ENCODE measurements at places on chromosomes 13 and 19.

GRCh38 chr19:39160889-39161672 lies 35.5 kb downstream of the PAK4 start:
- DNase-seq, result no peak

GRCh38 chr19:18660939-18661670 lies 22.4 kb upstream of the CRTC1 start:
- no peak for DNase-seq

- DNase-seq, result no peak
These were observed 154.2 kb upstream of the KLF12 start for GRCh38 chr13:74288361-74288911.

- DNase-seq, result no peak
These were observed 3.0 kb downstream of the ANKRD10 start for GRCh38 chr13:110911880-110912279.

- no peak for DNase-seq
These were observed 3.2 kb downstream of the LENG9 start for GRCh38 chr19:54460230-54461005.

- DNase-seq, result no peak
These were observed 62.5 kb downstream of the MCF2L start for GRCh38 chr13:113031465-113031864.

GRCh38 chr13:97074618-97075017 lies 80.3 kb upstream of the OXGR1 start:
- no peak for DNase-seq

DNA sequence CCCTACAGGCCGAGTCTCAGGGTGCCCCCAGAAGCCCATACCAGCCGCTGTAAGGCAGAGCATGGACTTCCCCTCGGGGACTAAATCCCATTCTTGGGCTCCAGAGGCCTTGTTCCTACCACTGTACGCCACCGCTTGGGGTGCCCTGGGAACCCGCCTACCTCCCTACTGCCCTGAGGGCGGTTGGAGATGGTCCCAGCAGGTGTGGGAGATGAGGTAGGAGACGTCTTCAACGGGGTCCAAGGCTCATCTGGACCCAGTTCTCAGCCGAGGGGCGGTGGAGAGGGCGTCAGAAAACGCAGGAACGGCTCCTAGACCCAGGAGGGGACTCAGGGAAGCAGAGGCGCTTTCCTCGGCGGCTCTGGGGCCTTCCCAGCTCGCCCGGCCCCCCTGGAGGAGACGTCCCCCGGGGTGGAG lies 833 bp upstream of the ZIK1 start:
- DNase-seq, result no peak

- no peak for DNase-seq
These were observed 9.1 kb downstream of the PCDH17 start for GRCh38 chr13:57640607-57641006.

GRCh38 chr19:41226053-41226873 lies 7.2 kb downstream of the AXL start:
- peak; percentile 27 for DNase-seq

DNA sequence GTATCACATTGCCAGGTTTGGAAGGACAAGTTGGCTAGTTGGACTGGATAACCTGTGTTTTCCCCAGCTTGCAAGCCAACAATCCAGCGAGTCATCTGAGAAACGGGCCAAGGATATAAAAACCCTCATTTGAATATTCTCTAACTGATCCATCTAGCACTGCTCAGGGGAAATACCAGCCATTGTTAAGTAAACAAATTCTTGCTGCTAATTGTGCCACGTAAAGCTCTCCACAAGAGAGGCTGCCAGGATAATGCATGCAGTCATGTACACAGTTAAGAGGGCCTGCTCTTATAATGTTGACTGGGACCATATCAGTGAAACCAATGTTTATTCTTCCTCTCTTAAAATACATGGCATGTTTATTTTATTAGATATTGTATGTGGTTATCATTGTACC lies 663.2 kb upstream of the SGCG start:
- DNase-seq, result no peak

DNA sequence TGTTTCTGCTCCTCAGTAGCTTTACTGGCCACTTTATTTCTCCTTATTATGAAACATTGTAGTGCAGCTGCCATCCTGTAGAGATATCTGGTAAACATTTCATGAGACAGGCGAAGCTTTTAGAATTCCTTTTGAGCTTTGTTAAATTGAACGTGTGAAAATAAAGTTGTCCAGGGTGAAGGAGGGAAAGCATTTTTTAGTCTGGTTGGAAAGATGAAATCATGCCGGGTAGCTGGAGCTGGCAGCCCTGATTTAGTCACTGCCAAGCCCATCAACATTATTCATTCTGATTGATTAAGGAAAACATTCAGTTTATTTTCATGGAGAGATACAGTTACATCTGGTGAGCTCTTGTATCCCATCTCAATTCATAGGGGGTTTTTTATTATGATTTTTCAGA lies 326.2 kb upstream of the GPC6 start:
- no peak for DNase-seq

GRCh38 chr19:39681416-39681815 lies 22.9 kb upstream of the LGALS14 start:
- no peak for DNase-seq

DNA sequence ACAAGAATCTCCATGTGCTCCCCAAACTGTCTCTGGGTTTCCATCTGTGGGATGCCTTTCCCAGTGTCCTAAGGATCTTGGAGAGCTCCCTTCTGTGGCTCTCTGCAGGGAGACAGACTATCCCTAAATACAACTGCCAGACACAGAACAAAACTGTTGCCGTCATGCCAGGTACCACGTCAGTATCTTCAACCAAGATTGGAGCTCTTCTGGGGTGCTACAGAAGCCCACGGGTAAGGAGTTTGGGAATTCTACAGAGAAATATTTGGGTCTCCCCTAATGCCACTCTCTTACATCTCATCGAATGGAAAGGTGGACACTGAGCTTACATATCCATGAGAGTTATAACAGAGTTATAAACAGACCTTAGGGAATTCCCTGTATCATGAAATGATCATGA lies 4.9 kb upstream of the MBD3L3 start:
- DNase-seq, result no peak

- DNase-seq, result no peak
These were observed 24.9 kb downstream of the NLRP13 start for GRCh38 chr19:55907286-55907685.

DNA sequence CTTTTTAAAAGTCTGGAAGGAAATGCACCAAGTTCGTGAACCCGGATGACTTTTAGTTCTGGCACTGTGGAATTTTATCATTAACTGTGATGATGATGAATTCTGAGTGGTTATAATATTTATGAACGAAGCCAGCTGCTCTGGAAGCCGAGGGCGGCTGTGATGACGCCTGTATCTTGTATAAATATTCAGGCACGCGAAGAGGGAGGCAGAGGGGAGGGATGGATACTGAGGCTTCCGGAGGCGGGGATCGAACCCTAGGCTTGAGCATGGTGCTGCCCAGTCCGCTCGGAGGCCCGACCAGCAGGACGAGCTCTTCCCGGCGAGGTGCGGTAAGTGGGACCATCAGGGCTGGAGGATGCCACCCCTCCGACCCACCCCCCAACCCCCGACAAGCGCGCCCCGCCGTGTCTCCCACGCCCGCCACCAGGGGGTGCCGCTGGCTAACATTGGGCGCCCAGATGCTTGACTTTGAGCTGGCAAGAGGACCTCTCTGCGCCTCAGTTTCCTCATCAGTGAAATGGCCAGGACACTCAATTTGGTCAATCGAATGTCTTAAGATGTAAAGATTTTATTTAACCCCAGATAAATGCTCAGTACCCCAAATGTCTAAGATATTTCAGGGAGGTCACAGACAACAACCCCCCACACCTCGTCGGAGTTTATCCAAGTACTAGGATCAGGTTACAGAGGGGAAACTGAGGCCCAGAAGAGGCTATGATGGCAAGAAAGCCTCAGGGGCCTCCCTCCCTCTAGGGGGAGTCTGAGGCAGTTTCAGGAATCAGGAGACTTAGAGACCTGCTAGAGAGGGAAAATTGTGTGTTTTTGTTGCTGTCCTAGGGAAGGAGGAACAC lies 4.5 kb upstream of the RAB3A start:
- DNase-seq, result peak; percentile 36

DNA sequence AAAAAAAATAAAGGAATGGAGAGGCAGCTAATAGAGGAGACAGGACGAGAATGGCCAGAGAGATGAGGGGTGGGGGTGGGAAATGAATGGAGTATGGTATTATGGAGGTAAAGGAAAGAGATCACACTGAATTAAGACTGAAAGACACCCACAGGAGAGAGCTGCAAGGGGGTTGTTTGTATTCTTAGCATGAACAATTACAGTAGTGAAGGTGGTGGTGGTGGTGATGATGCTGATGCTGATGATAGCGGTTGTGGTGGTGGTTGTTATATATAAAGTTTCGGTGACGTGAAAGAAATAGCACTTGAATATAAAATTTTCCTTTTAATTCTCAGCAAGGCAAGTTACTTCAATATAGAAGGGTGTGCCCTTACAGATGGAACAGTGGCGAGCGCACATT lies 2.8 kb upstream of the ADGRE3 start:
- peak; percentile 47 for DNase-seq

- DNase-seq, result no peak
These were observed 353.1 kb downstream of the EFNB2 start for GRCh38 chr13:106182404-106182803.

DNA sequence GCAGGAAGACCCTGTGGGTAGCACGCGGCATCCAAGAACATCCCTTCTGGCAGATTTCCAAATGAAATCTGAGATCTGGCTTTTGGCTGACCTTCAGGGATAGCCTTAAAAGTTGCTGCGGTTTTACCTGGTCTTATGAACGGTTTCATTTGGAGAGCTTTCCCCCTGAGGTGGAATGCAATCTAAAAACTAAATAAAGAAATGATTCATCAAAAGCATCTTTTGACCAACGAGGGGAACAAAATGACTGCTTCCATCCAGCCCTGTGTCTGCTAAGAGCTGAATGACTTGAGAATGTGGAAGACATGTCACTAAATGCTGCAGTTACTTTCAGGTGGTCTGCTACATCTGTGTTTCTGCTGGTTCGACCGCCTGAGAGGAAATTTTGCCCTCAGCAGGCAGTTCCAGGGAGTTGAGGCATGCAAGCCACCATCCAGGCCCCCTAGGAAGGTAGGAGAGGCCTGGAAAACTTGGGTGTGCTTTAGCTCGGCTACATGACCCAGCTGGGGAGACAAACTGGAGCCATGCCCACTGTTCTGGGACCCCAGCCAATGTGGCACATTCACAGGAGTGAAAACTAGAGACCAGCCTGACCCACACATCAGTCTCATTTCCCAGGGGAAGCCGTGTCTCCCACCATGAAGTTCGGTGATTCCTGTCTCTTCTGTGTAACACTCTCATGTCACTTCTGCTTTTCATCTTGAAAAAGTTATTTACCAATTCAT lies 175.1 kb upstream of the KL start:
- DNase-seq, result no peak

DNA sequence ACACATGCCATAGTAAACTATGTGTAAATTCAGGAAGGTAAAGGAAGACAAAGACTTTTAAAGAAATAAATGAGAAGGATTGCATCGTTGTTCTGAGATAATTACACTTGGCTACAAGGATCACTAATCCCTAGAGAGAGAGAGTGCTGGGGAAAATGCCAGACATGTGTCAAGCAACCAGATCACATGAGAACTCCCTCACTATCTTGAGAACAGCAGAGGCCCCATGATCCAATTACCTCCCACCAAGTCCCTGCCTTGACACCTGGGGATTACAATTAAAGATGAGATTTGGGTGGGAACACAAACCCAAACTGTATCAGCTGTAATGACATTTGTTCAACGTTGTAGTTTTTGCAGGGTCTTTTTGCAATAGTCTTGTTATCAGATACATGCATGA lies 1600.9 kb upstream of the MIR17HG start:
- no peak for DNase-seq

DNA sequence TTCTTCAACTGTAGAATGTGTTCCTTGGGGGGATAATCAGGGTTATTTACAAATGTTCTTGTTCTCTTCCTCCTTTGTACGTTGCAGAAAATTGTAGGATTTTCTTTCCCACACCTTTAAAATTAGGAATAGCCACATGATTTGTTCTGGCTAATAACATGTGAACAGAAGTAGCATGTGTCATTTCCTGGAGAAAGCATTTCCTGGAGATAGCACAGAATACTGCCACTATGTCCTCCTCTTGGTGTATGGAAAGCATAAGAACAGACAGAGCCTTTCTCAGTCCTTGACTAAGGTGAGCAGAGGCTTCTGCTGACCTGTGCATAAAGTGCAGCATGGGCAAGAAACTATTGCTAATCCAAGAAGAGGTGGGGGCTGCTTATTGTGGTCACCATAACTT lies 101.8 kb downstream of the FAM216B start:
- DNase-seq, result no peak

DNA sequence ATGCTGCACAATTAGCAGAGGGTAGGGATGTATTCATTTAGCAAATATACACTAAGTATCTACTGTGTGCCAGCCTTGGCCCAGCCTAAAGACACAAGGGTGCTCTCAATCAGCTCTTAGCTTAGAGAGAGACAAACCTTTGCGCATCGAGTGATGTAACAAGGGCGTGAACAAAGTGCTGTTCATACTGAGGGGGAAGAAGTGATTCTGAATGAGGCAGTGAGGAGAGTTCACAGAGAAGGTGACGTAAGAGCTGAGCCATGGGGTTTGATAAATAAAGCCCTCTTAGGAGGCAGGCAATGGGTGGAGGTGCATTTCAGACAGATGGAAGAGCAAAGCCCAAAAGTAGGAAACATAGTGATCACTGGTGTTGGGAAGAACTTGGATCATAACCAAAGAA lies 68.5 kb downstream of the FLT1 start:
- no peak for DNase-seq

DNA sequence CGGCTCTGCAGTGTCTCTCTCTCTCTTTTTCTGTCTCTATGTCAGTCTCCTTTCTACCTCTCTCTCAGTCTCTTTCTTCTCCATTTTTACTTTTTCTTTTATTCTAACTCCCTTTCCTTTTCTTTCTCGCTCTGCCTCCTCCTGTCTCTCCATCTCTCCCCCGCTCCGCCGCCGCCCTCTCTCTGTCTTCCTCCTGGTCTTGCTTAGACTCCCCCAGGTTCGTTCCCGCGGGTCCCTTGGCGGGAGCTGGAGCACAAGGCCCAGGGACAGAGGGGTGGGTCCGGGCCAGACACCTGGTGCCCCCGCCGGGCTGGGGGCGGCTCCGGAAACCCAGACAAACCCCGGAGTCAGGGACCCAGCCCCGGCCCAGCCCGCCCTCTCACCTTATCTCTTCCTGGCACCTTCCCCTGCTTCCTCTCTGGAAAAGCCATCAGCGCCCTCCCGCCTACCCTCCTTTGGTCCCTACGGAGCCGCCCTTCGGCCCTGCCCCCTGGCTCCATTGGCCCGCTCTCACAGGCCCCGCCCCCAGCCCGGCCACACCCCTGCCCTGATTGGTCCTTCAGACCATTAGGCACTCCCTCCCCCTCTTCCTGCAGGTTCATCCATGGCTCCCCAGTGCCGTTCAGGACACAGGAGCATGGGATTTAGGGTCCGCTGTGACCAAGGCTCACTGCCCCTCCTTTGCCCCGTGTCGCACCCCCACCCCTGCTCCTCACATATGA lies 15.4 kb upstream of the NOP53 start:
- peak; percentile 43 for DNase-seq

- DNase-seq, result no peak
These were observed 2.7 kb downstream of the WDR88 start for GRCh38 chr19:33134571-33135041.

- no peak for DNase-seq
These were observed 163.0 kb downstream of the EFNB2 start for GRCh38 chr13:106372199-106373155.

Data from T-helper 2 cell (primary cell).